ENCODE measurements at places on chromosomes 1 and 21.

GRCh38 chr1:203682473-203683383 is 56.1 kb downstream of the ATP2B4 start:
- DNase-seq = peak; percentile 59

DNA sequence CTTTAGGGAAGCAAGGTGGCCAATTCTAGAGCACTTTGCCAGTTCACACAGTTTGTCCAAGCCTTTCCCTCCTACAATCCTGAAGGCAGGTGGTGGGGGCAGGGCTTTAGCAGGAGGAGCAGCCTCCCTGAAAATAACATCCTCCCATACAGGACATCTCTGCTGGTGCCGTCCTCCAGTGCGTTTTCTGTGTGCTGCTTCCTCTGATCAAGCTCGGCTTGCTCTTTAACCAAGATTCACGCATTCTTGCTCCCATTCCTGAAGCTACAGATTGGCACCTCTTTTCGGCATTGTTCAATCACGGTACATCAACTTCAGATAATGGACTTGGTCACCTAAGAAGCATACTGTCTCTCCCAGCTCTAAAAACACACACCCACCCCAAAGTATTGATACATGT is 7.5 kb upstream of the DPT start:
- no peak for DNase-seq

DNA sequence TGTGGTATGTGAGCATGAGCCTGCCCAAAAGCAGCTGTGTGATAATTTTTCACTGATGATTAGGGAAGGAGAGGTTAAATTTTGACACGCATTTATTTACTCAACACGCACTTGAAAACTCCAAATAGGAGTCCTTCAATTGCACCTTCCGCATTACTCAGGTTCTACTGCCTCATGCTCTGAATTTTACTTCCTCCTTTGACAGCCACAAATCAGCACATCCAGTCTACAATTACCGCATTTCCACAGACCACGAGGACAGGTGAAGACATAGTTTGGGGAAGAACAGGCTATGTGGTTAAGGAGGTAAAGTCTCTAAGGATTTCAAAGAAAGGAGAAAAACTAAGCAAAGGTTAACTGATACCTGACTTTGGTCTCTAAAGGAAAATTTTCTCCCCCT is 2.6 kb downstream of the CAPN8 start:
- DNase-seq = no peak

GRCh38 chr1:161956097-161956496 is 67.6 kb downstream of the OLFML2B start:
- DNase-seq = no peak

- DNase-seq = no peak
Observed at GRCh38 chr1:86487131-86487810, 18.5 kb downstream of the CLCA1 start.

DNA sequence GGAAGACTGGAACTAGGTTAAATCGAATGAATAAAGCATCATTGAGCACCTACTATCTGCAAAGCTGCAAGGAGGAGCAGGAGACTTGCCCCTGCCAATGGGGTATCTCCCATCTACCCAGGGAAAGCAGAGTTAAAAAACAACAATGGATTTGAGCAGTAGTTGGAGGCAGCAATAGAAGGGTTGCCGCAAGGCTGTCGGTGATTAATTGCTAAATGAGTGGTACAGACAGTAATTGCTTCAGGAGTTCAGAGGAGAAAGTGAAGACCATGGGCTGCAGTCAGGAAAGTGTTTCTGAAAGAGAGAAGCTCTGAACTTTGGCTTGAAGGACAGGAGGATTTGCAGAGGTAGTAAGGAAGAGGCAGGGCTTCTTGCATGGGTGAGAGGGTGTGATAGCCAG is 152.9 kb downstream of the ACTL8 start:
- DNase-seq = no peak

- no peak for DNase-seq
Observed at GRCh38 chr1:33735624-33736023, 128.3 kb upstream of the HMGB4 start.

GRCh38 chr21:15192243-15192642 is 127.4 kb upstream of the NRIP1 start:
- DNase-seq = no peak

- peak; percentile 71 for DNase-seq
Observed at GRCh38 chr1:21294266-21294989, 4.2 kb upstream of the ECE1 start.

GRCh38 chr1:54558434-54559030 is 10.5 kb downstream of the ACOT11 start:
- DNase-seq = no peak
